Activated T-cell treated with anti-CD3 and anti-CD28 coated beads for 4 hours (primary cell): ENCODE measurements at places on chromosomes 13 and 19.

- no peak for DNase-seq
Observed at GRCh38 chr19:19602136-19602712, 16.3 kb downstream of the PBX4 start.

DNA sequence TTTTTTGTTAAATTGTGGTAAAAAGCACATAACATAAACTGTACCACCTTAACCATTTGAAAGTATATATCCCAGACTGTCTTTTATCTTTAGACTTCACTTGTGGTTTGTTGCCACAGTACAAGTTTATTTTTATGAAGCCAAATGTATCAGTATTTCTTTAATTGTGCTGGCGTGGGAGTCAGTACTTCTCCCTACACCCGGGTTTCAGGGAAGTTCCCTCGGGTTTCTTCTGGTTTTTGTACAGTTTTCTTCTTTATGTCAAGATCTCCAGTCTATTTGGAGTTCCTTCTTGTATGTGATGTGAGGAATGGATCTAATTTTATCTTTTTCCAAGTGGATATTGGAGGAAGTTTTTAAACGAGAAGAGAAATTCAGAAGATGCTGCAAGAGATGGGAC, 20.5 kb downstream of the CCDC8 start:
- DNase-seq, result no peak

- peak; percentile 31 for DNase-seq
Observed at GRCh38 chr19:48997972-48998371, 4.3 kb downstream of the RUVBL2 start.

DNA sequence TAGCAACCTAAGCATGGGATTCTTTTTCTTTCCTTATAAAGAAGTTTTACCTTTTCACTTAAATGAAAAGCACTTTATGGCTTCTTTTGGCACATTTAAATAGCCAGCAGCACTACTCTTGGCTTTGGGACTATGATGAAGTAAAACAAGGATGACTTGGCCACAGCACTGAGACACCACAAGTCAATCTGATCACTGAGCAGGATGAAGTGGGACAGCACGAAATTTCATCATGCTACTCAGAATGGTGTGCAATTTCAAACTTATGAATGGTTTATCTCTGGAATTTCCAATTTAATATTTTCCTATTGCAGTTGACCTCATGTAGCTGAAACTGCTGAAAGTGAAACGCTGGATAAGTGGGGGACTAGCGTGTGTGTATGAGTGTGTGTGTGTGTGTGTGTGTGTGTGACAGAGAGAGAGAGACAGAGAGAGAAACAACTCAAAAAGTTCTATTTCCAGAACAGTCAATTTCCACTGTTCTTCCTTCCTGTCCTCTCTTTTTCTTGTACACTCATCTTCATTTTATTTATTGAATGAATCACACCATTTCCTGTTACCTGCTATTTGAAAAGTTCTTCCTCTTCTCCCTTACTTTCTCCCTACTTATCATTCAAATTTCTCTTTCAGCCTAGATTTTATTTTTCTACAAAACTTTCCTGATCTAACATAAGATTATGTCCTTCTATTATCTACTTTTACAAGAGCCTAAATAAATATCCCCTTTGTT, 414.2 kb upstream of the MIR17HG start:
- DNase-seq, result no peak

- no peak for DNase-seq
Observed at GRCh38 chr13:27338207-27338606, 67.6 kb downstream of the RASL11A start.

- DNase-seq, result no peak
Observed at GRCh38 chr19:47005164-47005641, 14.4 kb upstream of the NPAS1 start.

- no peak for DNase-seq
Observed at GRCh38 chr19:39701291-39701690, 3.0 kb upstream of the LGALS14 start.

DNA sequence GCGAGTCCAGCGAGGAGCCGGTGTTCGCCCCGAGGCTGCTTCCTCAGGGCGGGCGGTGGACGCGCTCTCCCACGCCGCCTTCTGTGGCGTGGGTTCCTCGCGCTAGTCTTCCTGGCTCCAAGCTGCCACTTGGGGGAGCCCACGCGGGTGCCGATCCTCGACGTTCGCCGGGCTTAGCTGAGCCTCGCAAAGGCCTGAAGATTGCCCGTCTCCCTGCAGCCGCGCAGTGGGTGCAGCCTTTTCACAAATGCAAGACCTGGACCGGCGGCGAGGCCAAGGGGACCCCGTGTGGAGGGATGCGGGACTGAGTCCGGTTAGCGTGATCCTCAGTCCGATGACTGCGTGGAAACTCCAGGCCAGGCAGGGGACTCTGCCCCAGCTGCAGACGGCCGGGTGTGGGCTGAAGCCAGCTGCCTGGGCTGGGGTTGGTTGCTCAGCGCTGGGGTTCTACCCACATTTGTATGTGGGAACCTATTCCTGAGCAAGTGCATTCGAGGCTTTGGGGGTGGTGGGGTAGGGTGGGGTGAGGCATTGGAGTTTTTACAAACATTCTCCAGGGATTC, 16.6 kb upstream of the LRP3 start:
- no peak for DNase-seq

DNA sequence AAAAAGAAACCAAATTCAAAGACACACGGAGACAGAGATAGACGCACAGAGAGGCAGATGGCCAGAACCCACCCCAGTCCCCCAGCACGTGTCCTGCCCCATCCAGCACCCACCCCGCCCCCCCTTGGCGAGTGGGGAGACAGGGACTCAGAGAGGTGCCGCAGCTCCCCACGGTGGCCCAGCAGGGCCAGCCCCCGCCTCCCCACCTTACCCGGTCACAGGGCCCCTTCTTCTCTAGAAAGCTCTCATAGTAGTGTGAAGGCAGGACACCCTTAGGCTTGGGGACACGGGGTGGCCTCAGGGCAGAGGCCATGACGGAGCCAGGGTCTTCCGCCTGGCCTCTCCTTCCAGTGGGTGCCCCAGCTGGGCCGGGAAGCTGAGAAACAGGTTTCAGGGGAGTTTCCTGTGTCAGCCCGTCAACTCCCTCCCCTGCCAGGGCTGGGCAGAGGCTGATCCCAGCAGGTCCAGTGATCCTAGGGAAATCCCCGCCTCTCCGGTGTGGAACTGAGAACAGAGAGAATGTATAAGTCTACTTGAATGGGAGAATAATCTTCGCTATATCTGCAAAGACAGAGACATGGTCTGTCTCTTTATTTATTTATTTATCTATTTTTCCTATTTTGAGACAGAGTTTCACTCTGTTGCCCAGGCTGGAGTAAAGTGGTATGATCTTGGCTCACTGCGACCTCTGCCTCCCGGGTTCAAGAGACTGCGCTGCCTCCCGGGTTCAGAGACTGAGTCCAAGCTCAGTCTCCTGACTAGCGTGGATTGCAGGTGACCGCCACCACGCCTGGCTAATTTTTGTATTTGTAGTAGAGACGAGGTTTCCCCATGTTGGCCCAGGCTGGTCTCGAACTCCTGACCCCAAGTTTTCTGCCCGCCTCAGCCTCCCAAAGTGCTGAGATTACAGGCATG, at the start of gene STAP2:
STAP2 (minus strand) TSS at position 387 of the 915 bp plus-strand sequence; CDS start at position 313, 74 bp downstream.
- DNase-seq, result no peak

DNA sequence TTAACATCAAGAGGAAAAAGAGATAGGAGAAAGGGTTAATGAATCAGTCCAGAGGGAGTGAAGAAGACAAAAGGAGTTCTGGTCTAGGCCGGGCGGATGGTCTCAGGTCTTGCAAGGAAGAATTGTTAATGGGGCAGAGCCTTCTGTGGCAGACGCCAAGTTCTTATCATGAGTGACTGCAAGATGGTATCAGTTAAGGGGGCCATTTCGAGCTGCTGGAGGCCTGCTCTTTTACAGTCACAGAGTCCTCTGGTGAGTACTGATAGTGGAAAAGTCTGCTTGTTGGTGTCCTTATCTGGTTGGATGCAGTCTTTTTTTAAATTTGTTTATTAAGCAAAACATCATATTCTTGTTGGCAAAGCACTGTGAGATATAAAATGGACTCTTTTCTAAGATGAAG, 590.9 kb upstream of the SGCG start:
- no peak for DNase-seq

GRCh38 chr13:94233401-94233800, 246.1 kb downstream of the DCT start:
- DNase-seq, result no peak

DNA sequence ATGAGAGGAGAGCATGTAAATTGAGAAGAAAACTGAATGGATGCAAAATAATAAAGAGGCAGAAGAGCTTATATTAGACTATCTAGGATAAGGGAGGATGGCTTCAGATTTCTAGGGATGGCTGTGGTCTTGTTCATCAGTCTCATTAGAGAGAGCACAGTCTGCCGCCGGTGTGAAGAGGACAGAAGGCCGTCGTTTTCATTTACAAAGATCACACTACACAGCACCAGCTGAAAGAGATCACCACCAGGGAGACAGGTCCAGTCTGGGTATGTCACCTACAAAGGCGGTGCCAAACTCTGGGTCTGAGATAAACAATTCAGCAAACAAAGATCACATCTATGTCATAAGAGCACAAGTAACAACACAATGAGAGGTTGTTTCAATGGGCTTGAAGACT, 1222.3 kb upstream of the SLC10A2 start:
- no peak for DNase-seq
